Activated CD4-positive, alpha-beta T cell treated with anti-CD3 and anti-CD28 coated beads, Interleukin-2, amount 10 ng/mL, durations not matched to agents 7 days and 5 days (primary cell): ENCODE measurements at places on chromosomes 4 and X.

DNA sequence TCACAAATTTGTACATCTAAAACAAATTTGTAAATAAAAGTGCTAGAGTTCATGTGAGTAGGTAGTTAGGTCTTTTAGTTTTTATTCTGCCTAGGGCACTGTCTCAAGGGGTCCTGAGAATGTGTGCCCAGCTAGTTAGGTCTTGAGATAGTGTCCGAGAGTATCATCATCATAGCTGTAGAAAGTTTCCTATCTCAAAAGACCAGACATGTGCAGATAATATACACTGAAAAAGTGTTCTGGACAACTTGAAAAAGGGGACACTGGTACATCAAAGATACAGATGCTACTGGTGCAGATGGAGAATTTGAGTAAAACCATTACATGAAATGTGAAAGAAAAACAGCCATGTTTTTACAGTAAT is 1.8 kb upstream of the ZCCHC4 start:
- no peak for DNase-seq

GRCh38 chr4:26736621-26737020 is 124.0 kb upstream of the STIM2 start:
- DNase-seq = no peak

DNA sequence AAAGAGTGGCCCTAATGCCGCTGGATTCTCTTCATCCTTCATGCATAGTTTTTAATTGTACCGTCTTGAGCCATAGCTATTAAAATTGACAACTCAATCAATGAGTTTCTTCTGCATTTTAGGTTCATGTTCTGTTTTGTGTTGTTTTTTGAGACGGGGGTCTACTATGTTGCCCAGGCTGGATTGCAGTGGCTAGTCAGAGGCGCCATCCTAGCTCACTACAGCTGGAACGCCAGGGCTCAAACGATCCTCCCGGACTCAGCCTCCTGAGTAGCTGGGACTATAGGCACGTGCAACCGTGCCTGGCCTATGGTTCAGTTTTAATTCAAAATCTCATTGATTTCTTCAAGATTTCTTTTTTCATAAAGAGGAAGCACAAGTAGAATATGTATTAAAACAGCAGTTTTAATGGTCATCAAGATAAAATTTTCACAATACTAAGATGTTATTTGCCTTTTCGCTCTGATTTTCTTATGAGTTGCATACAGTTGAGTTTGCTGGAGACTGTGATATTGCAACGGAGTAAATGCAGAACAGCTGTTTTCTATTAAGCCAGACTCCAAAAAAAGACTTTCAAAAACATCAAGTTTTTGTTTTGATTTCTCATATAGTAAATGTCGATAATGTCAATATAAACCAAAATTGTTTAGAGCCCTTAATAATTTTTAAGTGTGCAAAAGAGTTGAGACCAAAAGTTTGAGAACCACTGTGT is 1.1 kb upstream of the STX18 start:
- no peak for DNase-seq

GRCh38 chrX:70973221-70973620 is 42.3 kb upstream of the SLC7A3 start:
- no peak for DNase-seq

DNA sequence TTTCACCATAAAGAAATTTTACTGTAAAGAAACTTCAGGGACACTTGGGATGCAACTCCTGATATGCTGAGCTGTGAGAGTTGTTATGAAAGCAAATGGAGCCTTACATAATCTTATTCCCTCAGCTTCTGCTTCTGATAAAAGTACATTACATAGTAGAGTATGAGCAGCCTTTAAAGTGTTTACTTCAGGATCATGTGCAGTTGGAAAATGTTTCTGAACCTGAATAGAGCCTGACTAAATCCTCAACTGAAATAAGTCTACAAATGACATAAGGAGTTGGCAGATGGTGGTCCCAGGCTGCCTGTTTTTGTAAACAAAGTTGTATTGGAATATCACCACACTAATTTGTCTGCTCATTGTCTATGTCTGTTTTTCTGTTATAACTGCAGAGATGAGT is 19.3 kb downstream of the RASSF6 start:
- no peak for DNase-seq

DNA sequence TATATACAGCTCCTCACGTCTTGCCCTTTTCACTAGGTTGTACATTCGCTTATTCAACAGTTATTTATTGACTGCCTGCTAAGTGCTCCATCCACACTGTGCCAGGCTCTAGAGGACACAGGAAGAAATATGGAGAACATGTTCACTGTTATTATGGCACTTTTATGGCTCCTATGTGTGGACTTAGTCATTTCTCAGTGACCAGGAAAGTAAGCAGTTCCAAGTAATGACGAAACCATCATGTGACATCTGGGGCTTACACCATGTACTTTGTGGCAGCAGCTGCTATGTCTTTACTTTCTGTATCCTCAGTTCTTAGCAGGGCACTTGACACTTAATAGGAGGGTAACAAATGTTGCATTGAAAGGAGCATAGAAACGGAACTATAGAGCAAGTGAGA is 278.0 kb downstream of the ANK2 start:
- no peak for DNase-seq

DNA sequence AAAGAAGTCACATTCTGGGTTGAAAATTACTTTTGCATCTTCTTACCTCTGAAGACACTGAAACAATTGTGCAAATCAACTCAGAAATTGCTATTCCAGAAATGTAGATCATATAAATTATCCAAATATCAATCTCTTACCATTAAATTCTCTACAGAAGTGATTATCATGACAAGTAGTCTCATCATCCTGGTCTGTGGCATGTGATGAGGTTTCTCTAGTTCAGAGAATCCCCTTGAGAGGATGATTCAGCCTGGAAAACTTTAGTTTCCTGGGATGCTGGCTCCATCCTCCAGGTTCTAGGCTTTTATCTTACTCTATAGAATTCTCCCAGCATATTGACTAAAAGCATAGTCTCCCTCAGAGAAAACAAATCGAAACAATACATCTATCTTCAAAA is 76.2 kb upstream of the S100G start:
- DNase-seq = no peak

DNA sequence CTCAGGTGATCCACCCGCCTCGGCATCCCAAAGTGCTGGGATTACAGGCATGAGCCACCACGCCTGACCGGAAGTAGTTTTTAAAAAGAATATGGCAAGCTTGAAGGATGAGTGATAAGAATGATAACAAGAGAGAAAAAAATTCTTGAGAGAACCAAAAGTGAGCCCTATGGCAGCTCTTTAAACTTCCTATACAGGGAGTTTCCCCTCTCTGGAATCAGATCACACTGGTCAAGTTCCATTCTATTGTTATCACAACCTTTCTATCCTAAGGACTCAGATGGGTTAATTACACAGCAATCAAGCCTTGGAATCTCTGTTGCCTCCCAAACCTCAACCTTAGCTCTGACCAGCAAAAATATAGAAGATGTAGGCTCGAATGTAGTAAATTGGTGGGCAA is 33.8 kb upstream of the ZNF518B start:
- no peak for DNase-seq

DNA sequence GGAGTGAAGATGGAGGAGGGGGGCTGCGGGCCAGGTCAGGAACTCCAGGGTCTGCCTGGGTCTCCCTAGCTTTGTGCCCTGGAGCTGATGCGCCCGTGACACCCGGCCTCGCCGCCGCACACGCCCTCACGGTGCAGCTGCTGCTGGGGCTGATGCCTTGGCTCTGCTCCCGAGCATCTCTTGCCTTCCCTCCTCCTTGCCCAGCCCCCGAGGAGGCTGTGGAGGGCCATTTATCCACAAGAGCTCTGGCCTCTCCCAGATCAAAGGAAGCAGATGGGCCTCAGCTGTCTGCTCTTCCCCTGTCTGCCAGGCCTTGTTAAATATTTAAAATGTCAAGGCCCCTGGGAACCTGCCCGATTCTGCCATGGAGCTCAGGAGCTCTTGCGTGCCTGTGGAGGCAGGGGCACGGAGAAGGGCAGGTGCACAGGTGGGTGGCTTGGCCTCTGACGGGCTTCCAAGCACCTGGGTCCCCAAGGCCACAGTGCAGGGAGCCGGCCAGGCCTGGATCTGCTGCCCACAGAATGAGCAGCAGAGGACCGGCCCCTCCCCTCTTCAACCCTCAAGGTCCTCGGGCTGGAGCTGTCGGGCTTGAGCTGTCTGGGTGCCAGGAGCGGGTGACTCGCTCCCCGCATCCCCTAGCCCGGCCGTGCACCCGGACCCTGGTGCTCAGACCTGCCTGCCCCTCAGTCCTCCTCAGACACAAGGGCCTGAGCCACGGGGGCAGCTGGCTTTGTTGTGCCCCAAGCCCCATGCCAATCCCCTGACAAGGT is 20.3 kb downstream of the ATP2B3 start:
- DNase-seq = no peak

GRCh38 chr4:173910891-173911290 is 372.6 kb downstream of the FBXO8 start:
- no peak for DNase-seq

DNA sequence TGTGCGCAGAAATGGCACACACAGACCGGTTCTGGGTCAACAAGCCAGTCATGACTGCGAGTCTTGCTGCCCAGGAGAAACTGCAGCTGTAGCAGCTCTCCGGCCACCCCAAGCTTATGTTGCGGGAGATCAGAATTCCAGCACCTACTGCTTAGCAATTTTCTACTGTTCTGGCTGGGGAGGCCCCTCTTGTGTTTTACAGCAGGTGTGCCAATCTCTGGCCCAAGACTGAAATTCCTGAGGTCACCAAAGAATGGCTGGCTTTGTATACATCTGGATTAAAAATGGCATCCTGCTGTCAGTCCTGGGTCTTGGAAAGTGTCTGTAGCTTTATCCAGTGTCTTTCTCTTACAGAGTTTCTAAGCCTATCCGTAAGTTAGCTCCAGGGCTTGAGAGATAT is 68.9 kb upstream of the TRAM1L1 start:
- DNase-seq = no peak
